ENCODE measurements at places on chromosomes 1 and 21.

DNA sequence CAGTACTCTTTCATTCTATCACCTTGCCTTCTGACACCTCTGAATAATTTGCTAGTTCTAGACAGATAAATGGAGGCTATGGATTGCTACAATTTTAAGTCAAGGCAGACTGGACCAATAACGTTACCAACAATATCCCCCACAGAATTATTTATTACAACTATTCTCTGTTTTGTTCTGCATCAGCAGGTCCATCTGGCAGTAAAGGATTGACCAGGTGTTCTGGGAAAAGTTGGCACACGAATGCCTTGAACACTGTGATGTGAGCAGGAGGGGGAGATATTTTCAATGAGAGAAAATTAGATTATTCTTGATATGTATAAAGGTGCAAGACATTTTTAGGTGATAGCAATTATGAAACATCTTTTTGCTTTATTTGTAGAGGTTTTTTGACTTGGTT lies 718.8 kb upstream of the TMPRSS15 start:
- DNase-seq: no peak

GRCh38 chr1:147919896-147920295 lies 8.3 kb upstream of the GPR89B start:
- no peak for DNase-seq

GRCh38 chr1:204733869-204734596 lies 48.5 kb upstream of the LRRN2 start:
- DNase-seq: no peak

- DNase-seq: no peak
These were observed 329.3 kb upstream of the PRMT6 start for GRCh38 chr1:106727171-106727570.

DNA sequence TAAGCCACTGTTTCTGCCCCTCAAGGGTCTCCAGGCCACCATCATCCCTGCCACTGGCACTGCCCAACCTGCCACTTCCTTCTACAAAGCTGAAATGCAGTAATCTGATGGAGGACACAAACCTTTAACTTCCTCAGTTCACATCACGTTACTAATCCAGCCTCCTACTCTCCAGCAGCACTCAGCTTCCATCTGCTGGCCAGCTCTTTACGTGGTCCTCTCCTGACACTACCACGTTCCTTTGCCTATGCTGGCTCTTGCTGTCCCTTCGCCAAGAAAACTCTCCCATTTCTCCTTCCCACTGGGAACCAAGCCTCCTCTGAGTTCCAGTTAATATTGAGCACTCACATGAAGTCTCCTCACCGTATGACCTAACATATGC lies 124.0 kb downstream of the EDEM3 start:
- DNase-seq: no peak

- no peak for DNase-seq
These were observed 973.7 kb downstream of the LTN1 start for GRCh38 chr21:28018741-28019669.

GRCh38 chr1:62070384-62071011 lies 124.2 kb upstream of the L1TD1 start:
- DNase-seq: no peak

DNA sequence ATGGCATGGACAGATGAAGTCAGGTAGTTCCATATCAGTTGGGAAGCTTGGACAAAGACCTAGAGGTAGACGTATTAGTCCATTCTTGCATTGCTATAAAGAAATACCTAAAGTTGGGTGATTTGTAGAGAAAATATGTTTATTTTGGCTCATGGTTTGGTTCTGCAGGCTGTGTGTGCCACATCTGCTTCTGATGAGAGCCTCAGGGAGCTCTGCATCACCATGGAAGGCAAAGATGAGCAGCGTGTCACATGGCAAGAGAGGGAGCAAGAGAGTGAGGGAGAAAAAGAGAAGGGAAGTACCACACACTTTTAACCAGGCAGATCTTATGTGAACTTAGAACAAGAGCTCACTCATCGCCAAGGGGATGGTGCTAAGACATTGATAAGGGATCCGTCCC lies 9.0 kb downstream of the TSACC start:
- DNase-seq: no peak

GRCh38 chr1:152115344-152115743 lies at the start of gene TCHH:
TSS of gene TCHH (minus strand) at chr1:152115444. CDS start at chr1:152114080, 1,364 bp downstream.
- no peak for DNase-seq

- DNase-seq: no peak
These were observed 44.3 kb downstream of the C8A start for GRCh38 chr1:56898879-56899278.
